ENCODE measurements at places on chromosomes 3 and 15.
A peak's percentile ranks its signal among the peaks of the same experiment; 100 is the strongest.

DNA sequence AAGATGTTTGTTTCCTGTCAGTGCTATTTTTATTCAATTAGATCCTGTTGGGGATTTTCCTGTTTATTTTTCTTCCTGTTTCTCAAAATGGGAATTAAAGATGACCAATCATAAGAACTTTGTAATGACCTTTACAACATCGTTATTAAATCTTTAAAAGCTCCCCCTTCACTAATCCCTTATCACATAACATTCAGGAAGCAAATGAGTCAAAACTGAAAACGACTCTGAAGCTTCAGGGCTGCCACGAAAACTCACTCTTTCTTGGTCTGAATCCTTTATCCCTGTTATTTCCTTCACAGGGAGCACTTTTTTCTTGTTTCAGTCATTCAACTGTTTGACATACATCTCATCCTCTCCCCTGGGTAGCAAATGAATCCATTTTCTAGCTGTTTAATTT, 75.8 kb upstream of the MB21D2 start:
- no peak for DNase-seq

DNA sequence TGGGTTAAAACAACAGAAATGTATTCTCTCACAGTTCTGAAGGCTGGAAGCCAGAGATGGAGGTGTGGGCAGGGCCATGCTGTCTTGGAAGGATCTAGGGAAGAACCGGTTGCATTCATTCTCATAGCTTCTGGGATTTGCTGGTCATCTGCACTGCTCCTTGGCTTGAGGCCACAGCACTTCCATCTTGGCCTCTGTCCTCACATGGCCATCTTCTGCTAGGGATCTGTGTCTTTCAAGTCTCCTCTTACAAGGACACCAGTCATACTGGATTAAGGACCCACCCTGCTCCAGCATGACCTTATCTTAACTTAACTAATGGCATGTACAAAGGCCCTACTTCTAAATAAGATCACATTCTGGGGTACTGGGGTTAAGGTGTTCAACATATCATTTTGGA, 47.7 kb downstream of the RPLP1 start:
- no peak for DNase-seq

GRCh38 chr15:60350108-60350507, 47.7 kb downstream of the ANXA2 start:
- no peak for DNase-seq

DNA sequence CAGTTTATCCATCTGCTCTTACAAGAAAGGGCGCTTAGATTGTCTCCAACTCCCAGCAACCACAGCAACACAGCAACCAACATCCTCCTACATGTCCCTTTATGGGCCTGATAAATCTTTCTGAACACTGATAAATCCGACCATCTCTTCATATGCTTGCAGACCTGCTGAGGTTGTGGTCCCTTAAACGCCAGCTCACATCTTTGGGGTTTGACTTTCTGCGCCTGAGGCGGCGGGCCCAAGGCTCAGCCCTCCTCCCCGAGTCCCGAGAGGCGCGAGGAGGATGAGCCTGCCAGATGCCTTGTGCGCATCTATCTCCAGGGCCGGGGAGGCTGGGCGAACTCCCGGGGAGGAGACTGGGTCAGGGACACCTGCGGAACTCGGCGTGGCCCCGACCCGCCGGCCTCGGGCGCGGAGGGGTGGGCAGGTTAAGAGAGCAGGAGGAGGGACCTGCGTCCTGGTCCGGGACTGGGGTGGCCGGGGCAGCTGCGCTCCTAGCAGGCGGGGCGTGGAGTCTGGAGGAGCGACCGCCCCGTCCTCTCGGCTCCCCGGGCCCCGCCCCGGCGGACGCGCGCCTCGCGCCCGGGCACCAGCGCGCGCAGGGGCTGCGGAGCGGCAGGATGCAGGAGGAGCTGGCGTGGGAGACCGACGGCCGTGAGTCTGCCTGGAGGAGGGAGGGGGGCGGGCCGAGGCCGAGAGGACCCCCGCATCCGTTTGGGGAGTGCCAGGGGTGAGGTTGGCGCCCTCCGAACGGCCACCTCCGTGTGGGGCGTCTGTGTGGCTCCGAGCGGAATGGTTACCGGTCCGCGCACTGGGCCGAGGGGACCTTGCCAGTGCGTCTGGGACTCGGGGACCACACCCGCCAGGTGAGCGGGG, at the start of gene ANKDD1A:
Gene ANKDD1A, plus strand, starts transcription at position 592 of the 876 bp plus-strand sequence. Its CDS starts 29 bp downstream, at position 621.
- peak; percentile 68 for DNase-seq

GRCh38 chr15:79644091-79644490, 212.0 kb downstream of the MINAR1 start:
- no peak for DNase-seq

DNA sequence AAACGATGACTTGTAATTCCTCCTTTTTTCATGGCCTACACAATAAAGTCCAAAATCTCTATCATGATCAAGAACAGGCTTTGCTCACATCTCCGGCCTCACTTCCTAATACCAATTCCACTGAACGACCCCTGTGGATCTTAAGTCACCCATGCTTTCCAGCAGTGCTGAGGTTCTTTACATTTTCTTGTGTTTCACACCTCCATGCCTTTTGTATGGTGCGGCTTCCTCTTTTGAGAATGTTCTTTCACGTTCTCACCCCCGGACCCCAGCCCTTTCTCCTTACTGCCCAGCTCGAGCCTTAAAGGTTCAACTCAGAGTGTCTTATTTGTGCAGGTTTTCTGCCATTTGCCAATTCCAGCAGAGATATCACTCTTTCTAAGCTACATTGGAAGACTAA, 70.1 kb downstream of the CSNK1G1 start:
- DNase-seq, result no peak

GRCh38 chr3:183255348-183255730, 2.3 kb downstream of the B3GNT5 start:
- no peak for DNase-seq

DNA sequence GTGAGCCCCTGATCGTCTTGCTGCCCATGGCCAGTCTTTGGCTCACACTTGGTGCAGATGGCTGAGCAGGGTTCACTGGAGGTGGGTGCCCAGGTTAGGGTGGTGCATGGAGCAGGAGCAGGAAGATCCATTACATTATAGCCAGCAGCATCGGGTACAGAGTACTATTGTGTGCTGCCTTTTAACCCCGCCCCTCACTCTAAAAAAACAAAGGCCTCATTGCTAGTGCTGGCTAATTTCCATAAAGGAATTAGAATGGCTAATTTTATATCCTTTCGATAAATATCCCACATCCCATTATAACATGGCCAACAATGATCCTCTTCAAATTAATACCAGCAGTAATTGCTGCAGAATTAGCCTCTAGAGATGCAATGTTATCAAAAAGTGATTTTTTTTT, 45.8 kb upstream of the PPP4R2 start:
- no peak for DNase-seq

DNA sequence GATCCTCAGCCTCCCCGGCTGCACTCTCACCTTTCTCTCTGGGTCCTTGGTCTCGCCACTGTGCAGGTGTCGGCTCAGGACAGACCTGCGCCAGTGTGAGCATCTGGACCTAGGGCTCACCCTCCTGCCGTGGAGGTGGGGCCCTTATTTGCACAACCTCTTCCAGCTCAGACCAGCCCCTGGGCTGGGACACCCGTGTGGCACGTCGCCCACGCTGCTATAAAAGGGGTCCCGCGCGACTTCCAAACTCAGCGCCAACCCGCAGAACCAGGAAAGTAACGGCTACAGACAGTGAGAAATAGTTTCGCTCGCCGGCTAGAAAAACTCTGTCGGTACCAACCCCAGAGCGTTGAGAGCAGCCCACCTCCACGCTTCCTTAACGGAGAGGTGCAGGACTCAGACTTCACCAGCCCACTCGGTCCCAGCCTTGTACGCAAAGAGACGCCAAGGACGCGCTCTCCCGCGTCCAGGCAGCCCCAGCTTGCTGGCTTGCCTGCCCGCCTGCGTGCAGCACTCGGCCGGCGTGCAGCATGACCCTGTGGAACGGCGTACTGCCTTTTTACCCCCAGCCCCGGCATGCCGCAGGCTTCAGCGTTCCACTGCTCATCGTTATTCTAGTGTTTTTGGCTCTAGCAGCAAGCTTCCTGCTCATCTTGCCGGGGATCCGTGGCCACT, at the start of the genes DUOX2 and DUOXA2:
Gene DUOX2, minus strand, starts transcription at position 97 of the 675 bp plus-strand sequence. CDS start 761 bp downstream, outside the sequence.
Gene DUOXA2, plus strand, starts transcription at position 251 of the 675 bp plus-strand sequence. Its CDS starts 280 bp downstream, at position 531.
- no peak for DNase-seq

DNA sequence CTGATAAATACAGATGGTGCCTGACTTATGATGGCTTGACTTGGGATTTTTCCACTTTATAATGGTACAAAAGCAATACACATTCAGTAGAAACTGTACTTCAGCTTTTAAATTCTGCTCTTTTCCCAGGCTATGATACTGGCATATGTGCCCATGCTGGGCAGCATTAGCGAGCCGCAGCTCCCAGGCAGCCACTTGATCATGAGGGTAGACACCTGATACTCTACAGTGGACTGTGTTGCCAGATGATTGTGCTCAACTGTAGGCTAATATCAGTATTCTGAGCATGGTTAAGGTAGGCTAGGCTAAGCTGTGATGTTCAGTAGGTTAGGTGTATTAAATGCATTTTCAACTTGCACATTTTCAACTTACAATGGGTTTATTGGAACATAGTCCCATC, 17.7 kb upstream of the FEM1B start:
- no peak for DNase-seq

DNA sequence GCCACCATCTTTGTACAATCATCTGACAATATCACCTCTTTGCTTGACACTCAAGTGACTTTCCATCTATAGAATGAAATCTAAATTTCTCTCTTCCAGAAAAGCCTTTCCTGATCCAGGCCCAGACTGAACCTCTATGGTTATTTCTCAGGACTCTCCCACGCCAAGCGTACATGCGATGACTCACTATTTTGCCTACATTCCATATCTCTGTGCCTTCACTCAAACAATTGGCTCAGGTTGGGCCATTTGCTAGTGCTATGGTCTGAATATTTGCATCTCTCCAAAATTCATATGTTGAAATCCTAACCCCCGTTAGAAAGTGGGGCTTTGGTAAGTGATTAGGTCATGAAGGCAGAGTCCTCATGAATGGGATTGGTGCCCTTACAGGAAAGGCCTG, 43.9 kb downstream of the ST3GAL6 start:
- no peak for DNase-seq

DNA sequence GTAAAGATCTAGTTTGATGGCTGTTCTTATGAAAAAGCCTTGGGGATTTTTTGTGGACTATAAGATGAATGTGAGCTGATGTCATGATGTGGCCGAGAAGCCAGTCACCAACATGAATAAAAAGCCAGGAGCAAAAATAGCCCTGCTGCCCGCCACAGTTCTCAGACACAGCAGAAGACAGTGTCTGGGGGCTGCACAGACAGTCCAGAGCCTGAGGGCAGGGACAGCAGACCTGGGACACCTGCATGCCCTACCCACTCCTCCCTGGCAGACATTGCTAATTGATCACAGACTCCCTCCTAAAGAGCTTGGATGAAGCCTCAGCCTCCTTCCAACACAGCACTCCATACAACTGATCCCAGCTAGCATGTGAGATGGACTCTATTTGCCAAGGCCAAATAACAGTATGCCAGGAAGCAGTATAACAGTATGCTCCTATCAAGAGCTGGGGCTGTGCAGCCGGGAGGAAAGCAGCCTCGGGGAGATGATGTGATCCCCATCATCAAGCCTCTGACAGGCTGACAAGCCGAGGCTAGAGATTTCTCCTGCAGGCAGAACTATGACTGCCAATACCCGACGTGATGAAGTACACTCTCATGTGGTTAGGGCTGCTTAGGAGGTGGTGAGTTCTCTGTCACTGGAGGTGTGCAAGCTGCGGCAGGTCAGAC, 105.4 kb upstream of the RPL32 start:
- DNase-seq, result peak; percentile 37

- DNase-seq, result no peak
Observed at GRCh38 chr3:47096959-47097358, 67.0 kb downstream of the SETD2 start.
